ENCODE measurements at places on chromosomes 5 and 9.
A peak's percentile ranks its signal among the peaks of the same experiment; 100 is the strongest.

GRCh38 chr5:165981671-165982070 is 2309.8 kb upstream of the WWC1 start:
- DNase-seq = no peak

- no peak for DNase-seq
Observed at GRCh38 chr5:69271376-69271775, 36.7 kb downstream of the CDK7 start.

DNA sequence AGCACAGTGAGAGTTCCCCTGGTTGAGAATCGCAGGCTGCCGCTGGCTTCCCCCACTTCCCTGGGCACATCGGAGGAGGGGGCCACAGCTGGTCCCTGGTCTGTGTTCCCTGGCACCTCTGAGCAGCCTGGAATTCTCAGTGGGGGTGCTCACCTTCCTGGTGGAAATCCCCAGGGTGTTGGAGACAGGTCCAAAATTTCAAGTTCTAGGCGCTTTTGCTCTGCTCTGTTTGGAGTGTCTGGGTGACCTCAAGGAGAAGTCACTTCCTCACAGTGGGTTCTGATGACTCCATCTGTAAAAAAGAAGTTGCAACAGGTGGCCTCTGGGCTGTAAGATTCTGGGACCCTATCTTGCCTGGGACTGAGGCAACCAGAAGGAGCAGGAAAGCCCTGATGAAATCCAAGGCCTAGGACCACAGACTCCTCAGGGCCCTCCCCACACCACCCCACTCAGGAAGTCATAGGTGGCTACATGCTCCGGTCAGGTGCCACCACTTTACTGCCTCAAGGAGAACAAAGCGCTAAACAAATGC is at the start of gene TRAF1:
TSS of gene TRAF1 (minus strand) at position 400 of the 532 bp plus-strand sequence. CDS start 721 bp downstream, outside the sequence.
- DNase-seq = peak; percentile 69

DNA sequence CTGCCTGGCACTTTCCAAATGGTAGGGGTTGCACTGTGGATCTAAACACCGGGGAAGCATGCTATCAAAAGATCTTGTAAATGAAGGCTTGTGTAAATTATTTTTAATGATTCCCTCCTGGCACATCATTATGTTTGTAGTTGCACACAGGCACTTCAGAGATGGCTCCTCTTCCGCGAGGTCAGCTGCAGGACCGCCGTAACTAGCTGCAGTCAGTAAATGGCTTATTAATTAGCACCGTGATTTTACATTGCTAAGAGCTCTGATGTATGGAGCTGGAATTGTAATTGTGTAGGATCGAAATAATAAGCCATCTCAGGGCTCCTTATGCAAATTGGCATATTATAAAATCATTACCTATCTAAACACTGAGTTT is 397.6 kb upstream of the IRX1 start:
- no peak for DNase-seq

DNA sequence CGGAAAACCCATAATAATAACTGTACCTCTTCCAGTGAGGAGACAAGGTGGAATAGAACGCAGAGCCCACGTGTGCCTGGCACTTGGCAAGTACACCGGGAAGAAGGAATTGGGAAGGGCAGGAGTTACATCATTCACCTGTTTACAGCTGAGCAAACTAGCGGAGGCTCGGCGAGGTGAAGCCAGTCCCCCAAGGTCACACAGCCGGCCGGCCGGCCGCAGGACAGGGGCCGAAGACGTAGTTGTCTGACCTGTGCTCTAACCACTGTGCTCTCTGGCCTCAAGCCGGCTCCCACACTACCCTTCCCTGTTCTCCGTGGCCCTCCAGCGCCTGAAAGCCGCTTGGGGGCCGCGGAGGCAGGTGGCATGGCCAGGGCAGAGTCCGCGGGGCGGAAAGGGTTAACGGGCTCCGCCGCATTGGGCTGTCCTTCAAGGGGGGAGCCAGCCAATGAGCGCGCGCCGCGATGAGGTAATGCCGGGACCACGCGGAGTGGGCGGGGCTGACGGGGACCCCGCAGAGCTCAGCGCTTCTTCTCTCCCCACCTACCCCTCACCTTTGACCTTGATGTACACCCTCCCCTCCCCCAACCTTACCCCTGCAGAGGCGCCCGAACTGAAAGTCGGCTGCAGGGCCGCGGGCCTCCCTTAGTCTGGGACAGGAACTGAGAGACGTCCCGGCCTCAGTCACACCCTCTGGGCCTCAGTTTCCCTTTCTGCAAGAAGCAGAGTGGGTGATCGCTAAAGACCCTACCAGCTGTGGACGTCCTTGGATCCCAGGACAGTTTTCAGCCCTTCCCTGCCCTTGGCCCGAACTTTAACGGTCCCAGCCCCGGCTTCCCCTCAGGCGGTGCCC is 125.1 kb downstream of the C9orf50 start:
- peak; percentile 86 for DNase-seq

- no peak for DNase-seq
Observed at GRCh38 chr5:127813633-127814587, 110.7 kb downstream of the CCDC192 start.

GRCh38 chr9:11159318-11159862 is 546.6 kb upstream of the PTPRD start:
- DNase-seq = no peak

- no peak for DNase-seq
Observed at GRCh38 chr5:116272281-116272941, 187.6 kb downstream of the COMMD10 start.

GRCh38 chr9:131661568-131662288 is 78.1 kb downstream of the RAPGEF1 start:
- DNase-seq = peak; percentile 50

DNA sequence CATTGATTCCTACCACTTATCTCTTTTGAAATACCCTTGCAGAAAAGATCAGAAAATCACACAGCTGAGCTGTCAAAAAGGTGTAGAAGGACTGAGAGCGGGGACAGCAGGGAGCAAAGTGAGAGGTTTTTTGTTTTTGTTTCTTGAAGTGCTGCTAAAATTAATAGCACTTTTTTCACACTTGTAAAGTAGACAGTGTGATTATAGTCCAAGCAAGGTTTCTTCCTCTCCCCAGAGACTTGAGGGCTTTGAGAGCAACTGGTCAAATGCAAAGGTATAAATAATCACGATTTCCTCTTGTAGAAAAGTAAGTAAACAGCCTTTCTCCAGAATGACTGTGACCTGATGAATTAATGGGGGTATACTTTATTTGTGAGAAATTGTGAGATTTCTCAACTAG is 326.9 kb downstream of the ZNF608 start:
- DNase-seq = no peak

DNA sequence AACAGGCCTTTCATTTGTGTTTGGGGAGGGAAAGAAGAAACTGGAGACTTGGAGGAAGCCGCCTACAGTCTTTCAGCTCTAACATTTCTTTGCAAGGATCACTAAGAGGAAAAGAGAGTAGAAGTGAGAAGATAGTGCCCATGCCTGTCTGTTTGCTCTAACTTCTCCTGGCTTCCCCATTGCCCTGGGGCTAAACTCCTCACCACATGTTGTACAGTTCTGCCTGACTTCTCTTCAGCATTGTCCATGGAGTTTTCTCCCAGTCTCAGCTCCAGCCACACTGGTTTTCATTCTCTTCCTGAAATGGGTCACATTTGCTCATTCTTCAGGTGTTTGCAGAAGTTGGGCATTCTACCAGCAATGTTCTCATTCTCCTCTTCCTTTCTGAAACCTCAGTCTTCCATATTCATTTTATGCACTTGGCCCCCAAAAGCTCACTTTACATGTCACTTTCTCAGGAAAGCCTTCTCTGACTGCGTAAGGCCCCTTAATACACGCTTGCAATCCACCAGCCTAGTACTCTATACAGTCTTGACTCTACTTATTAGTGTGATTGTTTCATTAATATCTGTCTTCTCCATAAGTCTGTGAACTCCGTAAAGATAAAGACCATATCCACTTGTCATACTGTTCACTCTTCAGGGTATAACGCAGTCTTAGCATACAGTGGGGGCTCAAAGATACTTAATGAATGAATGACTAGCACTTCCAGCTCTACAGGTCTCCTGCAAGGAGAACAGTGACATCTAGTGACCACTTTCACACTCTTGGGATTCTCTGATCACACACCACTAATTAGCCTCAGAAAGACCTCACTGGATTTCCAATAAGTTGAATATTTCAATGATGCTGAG is 40.2 kb upstream of the TRIM32 start:
- no peak for DNase-seq

DNA sequence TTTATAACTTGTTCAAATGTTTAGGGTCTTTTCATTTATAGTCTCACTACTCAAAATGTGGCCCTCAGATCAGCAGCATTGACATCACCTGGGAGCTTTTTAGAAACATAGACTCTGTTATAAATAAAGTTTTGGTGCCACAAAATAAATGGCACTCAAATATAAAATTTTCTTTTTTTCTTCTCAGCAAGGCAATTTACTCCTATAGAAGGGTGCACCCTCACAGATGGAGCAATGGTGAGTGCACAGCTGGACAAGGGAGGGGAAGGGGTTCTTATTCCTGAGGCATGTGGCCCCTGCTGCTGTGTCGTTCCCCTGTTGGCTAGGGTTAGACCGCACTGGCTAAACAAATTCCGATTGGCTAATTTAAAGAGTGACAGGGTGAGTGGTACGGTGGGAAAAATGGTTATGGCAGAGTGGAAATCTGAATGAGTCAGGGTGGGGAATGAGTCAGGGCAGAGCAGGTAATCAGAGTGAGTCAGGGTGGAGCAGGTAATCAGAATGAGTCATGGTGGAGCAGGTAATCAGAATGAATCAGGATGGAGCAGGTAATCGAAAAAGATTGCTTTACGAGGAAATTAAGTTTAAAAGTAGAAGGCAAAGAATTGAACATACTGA is 31.8 kb upstream of the C7 start:
- peak; percentile 14 for DNase-seq

- no peak for DNase-seq
Observed at GRCh38 chr9:120933310-120934055, 6.9 kb upstream of the TRAF1 start.

- DNase-seq = no peak
Observed at GRCh38 chr9:130201399-130201873, 29.2 kb downstream of the NCS1 start.

DNA sequence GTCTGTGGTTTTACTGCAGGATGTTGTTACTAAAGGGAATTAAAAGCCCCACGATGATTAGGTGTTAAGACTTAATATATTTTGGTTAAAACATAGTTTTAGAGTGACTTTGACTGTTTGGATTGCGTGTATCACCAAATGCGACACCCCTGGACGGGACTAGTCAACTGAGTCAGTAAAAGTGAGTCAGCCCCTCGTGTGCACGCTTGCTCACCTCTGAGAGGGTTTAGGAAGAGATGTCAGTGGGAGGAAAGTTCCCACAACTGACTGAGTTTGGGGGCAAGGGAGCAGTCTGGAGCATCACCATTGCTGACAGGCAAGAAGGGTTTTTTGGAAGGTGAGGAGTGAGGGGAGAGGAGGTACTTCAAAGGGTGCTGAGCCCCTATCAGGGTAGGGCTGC is 14.4 kb upstream of the DMRT3 start:
- DNase-seq = no peak

DNA sequence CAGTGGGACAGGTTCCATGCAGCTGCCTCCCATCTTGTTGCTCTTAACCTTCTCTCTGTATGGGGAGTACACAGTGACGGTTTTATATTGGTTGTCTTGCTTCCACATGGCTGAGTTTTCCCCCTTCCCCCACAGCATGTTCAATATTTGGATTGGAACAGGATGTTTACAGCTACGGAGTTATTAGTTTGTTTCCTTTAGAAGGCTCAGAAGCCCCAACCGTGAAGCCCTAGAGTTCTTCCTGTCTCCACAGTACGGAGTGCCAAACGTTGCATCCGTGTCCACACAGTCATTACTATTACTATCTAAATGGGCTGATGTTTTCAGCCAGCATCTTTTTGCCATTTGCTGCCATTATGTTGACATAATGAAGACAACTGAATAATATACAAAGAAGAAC is 277.5 kb downstream of the MARCHF11 start:
- no peak for DNase-seq

DNA sequence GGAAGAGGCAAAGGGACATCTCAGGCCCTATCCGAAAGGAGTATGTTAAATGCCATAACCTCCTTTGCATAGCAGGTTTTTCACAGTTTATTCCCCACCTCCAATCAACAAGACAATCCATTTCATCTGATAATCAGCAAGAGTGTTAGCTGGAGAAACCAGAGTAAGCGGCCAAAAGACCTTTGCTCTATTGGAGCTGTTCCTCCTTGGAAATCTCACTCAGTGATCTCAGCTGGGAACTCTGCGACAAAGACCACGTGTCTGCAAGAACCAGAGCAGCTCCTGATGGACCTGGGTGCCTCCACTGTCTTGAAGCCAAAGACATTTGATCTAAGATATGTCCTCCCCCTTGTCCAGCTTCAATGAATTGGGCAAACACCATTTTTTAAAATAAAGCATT is 241.0 kb downstream of the SEC61B start:
- DNase-seq = no peak

- DNase-seq = no peak
Observed at GRCh38 chr5:54295651-54296276, 14.6 kb downstream of the ARL15 start.

- no peak for DNase-seq
Observed at GRCh38 chr5:24712047-24712446, 67.3 kb upstream of the CDH10 start.

GRCh38 chr9:99720455-99721050 is 101.1 kb upstream of the NR4A3 start:
- peak; percentile 8 for DNase-seq

- DNase-seq = no peak
Observed at GRCh38 chr5:55300890-55301289, 6.6 kb downstream of the DHX29 start.

DNA sequence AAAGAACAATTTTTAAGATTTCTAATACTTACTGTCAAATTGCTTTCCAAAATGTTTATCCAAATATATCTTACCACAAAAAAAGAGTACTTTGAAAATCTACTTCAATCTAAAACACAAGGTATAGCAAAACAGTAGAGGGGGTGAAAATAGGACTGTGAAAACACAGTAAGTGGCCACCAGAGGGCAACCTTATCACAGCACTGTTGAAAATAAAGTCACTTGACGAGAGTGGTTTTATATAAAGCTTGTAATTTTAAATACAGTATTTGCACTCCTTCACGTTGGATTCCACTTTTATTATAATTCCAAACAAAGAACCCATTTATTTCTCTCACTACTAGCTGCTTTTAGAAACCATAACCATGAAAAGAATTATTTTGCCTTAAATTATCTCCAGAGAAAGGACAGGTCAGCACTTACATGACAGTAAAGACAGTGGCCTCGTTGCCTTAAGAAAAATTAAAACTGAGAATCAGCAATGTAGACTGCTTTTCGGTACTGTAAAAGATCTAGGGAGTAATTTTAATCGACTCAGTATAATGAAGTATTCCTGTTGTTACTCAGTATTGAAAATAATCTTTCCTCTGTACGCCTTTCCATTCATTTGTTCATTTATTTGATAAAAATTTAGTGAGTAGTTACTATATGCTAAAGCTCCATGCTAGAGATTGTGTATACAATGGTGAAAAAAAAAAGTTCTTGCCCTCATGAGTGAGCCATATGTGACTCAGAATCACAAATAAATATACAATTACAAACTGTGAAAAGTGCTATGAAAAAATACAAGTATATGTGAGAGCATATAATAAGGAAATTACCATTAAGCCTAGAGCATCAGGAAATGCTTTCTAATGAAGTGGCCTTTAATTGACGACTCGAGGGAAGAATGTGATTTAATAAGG is 40.0 kb upstream of the CDK5RAP2 start:
- DNase-seq = peak; percentile 47

- DNase-seq = no peak
Observed at GRCh38 chr9:87007711-87008366, 60.5 kb upstream of the GAS1 start.

Measured in stimulated activated naive CD8-positive, alpha-beta T cell treated with anti-CD3 and anti-CD28 coated beads, Interleukin-15, amount 100 ng/mL, for 72 hours (primary cell).